ENCODE measurements at places on chromosomes 3 and 15. TPM values are rescaled to one million over a fixed set of nuclear protein-coding genes. Genes with fewer than 3 reads are reported as not detected.

DNA sequence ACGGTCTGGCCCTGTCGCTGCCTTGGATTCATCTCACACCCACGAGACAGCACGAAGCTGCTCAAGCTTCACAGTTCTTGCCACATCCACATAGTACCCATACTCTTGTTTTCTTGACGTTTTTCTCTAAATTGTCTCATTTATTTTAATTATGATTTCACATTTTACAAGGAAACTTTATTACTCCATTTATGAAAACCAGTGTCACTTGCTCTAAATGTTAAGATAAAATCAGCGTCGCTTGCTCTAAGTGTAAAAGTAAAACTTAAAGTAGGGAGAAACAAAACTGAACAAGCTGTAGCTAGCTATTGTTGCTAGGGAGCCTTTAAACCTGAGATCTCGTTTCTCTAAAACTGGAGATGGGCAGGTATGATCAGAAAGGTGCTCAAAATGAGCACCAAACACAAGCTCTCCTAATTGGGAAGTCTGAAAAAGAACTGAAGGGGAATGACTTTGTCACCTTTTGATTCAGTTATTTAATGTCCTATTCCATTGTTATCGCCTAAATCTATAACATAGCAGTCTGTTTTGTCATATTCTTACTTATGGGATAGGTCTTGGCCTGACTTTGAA, 680 bp downstream of the IFT122 start:
- DNase-seq, result no peak

DNA sequence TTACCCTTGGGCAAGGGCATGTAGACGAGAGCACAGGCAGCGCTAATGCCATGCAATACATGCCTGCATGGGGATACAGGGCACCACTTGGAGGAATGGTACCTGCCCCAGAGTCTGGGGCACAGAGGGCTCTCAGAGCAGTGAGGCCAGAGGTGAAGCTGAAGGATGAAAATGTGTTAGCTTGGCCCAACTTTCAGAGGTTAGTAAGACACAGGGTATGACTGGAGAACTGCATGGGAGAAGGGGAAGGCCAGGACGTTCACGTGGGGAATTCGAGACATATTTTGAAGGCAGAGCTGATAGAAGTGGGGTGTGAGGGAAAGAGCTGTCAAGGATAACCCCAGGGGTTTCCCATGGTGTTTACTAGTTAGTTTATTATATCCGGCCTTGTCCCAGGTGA, 19.6 kb downstream of the CSRNP1 start:
- DNase-seq, result no peak

- no peak for DNase-seq
These were observed 752 bp downstream of the CEP63 start for GRCh38 chr3:134486577-134487041.

DNA sequence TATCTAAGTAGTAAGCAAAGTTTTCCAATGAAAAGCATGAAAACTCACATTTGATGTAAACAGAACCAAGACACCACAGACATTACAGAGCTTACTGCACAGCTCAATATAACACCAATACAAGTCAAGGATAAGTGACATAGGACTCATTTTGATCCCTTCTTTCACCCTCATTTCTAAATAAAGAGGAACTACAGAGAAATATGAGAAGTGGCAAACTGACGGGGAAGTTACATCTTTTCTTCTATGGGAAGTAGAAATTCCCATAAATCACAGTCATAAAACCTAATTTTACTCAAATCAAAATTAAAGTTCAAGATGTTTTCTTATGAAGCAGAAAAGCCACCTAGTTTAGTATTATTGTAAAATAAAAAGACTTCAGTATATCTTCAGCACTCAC, 3.8 kb downstream of the ATG3 start:
- peak; percentile 20 for DNase-seq

- no peak for DNase-seq
These were observed 2.9 kb downstream of the ALG1L2 start for GRCh38 chr3:130084436-130084980.

DNA sequence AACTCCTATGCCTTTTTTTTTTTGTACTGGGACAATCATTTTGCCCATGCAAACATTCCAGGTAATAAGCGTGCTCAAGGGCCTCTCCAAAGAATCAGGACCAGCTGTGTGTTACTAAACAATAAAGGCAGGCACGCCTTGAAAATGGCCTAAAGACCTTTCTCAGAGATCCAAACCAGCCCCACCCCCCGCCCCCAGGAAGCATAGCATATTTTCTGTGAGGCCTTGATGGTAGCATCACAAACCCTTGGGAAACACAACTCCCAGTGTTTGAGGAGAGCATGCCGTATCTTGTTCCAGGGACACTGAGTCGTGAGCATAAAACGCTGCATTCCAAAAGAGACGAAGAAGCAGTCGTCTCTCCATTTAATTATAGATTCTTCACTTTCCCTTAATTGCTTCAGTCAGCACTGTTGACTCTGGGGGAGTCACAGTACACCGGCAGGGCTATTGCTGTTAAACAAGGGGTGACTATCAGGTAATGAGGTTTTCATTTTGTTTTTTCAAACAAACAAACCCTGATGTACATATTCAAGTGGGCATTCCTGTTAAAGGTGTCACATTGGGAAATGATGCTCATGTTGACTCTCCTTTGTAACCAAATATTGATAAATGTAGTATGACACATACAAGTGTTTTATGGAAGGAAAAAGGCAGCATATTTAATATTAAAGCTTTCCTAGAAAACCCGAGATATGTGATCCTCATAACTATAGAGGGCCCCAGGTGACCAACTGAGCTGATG, 4.4 kb upstream of the TPM1 start:
- no peak for DNase-seq

DNA sequence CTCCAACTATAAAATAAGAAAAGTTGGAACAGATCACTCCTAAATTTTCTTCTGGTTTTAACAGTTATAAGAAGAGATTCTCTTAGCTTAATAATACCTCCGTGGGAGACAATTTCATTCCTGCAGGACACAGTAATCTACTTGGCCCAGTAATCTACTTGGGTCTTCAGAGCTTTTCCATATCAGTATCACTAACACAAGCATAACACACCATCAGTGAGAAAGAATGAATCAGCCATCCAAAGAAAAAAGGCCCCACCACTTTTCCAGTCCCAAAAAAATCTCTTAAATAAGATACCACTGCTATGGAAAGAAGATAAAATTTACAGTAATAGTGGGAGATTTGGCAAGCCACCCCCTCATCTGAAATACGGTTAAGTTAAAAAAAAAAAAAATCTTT, 20.2 kb downstream of the SIN3A start:
- no peak for DNase-seq

DNA sequence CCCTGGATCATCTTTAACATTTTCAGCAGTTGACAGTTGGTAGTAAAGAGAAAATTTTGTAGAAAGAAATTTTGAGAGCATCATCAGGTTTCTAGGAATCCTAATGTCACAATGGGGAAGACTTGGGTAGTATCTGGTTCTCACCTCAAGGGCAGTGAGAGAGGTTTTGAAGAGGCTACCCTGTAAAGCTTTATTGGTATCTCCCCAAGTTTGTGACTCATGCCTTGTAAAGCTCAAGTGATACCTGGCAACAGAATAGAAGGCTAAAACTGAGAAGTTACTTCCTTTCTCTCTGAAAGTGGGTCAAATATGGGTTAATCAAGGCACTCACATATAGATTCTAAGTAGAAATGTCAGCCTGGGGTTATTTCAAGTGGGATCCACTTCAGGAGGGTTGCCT, 196.4 kb downstream of the SUCNR1 start:
- no peak for DNase-seq

DNA sequence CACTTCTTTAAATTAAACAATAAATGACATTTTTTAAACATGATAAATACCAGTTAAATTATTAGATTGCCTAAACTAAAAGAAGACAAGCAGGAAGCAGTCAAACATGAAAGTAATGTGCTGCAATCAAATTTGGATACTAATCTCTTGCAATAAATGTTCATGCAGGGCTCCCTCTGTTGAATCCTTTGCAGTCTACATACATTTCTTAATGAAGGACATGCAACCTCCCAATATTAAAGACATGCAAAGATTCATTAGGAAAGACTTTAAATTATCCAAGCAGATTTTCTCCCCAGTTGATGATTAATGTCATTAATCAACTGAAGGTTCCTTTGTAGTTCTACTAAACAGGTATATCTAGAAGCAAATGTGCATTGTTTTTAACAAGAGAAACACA, 245.4 kb downstream of the ZIC4 start:
- DNase-seq, result no peak

DNA sequence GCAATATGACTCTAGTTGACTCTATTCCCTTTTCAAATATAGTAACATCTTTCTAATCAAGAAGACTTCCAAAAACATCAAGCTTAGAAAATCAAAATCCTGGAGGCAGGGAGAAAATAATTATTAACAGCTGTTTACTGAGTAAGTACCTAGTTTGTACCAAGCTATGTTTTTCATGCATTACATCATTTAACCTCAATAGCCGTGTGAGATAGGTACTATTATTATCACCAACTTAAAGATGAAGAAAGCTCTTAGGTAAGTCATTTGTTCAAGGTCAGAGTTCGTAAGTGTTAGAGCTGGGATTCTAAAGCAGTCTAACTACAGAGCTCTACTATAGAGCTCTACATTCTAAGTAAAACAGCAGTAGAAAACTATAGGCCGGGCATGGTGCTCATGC, 41.6 kb downstream of the GSK3B start:
- DNase-seq, result no peak

- DNase-seq, result no peak
These were observed 11.3 kb downstream of the ADAM10 start for GRCh38 chr15:58738046-58738707.

DNA sequence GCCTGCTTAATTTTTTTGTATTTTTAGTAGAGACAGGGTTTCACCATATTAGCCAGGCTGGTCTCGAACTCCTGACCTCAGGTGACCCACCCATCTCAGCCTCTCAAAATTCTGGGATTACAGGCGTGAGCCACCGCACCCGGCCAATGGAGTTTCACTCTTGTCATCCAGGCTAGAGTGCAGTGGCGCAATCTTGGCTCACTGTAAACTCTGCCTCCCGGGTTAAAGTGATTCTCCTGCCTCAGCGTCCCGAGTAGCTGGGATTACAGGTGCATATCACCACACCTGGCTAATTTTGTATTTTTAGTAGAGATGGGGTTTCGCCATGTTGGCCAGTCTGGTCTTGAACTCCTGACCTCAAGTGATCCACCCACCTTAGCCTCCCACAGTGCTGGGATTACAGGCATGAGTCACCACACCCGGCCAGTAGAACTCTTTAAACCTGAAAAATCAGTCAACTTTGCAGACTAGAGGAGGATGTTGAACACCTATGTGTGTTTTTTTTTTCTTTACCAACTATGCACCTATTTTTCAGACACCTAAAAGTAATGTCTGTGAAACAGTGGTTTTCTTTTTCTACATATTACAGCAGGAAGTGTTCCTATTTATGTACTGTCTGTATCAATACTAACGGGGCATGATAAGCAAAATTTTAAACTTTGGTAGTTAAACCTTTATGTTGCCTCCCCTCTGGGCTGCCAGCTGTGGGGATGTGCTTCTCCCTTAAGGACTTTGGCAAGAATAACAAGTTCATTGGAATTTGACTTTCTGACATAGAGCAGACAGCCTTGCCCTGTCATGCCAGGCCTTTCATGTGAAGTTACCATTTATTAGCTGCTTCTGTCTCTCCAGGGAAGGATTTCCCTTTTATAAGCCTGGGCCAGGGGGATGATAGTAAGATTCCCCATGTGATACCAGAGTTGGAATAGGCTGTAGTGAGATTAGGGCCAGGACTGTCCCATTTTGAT, 8.1 kb downstream of the ARIH2 start:
- DNase-seq, result no peak

Gene EXD1
- polyA plus RNA-seq, result not detected

Gene DVL3
- polyA plus RNA-seq, result 49.4 TPM

Gene C3orf49
- polyA plus RNA-seq, result not detected

Gene MBNL1
- 214 TPM for polyA plus RNA-seq

Gene CXCR6
- polyA plus RNA-seq, result not detected

Gene ATP13A5
- polyA plus RNA-seq, result not detected

Gene CAPN3
- polyA plus RNA-seq, result 101 TPM
